Transverse colon (tissue), 4 donors: ENCODE measurements at places on chromosomes 5 and 9. TPM values are rescaled to one million over a fixed set of nuclear protein-coding genes. Genes with fewer than 3 reads are reported as not detected.

C9orf50 gene
- total RNA-seq, result not detected

OR1Q1 gene
- not detected for total RNA-seq

HEMGN gene
- not detected for total RNA-seq

- no peaks in the 10 kb centered on the region for H3K4me1 ChIP-seq
- DNase-seq, result peak; percentile 8
- H3K36me3 ChIP-seq, result no peaks in the 10 kb centered on the region
These were observed 35.7 kb downstream of the PCDHAC2 start for GRCh38 chr5:141001844-141002604.

ACO1 gene
- total RNA-seq, result 34.5 TPM

CD14 gene
- total RNA-seq, result 42.9 TPM

GRCh38 chr5:39494107-39494510 lies 69.3 kb upstream of the DAB2 start:
- H3K4me3 ChIP-seq, result no peak overlapping the region
- H3K36me3 ChIP-seq, result no peaks in the 10 kb centered on the region
- DNase-seq, result no peak
- no peaks in the 10 kb centered on the region for H3K4me1 ChIP-seq
- no peak overlapping the region for H3K27ac ChIP-seq

PCDHB6 gene
- total RNA-seq, result 0.32 TPM

GRCh38 chr5:31213705-31214121 lies 20.2 kb downstream of the CDH6 start:
- no peak overlapping the region for H3K4me3 ChIP-seq
- H3K27ac ChIP-seq, result no peak overlapping the region
- no peaks in the 10 kb centered on the region for H3K4me1 ChIP-seq
- H3K36me3 ChIP-seq, result no peaks in the 10 kb centered on the region

EGR1 gene
- 61.5 TPM for total RNA-seq

DNA sequence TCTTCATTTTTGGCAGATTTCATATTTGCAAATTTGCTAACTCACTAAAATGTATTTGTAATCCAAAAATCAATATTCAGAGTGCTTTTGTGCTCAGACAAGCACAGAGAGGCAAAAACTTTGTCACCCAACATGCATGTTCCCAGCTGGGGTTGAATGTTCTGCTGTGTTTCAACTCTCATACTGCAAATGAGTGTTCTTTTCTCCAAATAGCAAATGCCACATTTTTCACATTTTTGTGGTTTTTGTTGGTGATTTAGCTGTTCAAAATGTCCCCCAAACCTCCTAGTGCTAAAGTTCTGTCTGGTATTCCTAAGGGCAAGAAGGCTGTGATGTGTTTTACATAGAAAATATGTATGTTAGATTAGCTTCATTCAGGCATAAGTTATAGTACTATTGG lies 87.3 kb upstream of the PCSK5 start:
- no peak overlapping the region for H3K27ac ChIP-seq
- H3K4me3 ChIP-seq, result no peak overlapping the region
- no peaks in the 10 kb centered on the region for H3K36me3 ChIP-seq
- H3K27me3 ChIP-seq, result no peaks in the 10 kb centered on the region
- DNase-seq, result no peak

SOX30 gene
- 0.16 TPM for total RNA-seq
